Renal cortex interstitium (tissue), 15 donors: ENCODE measurements at places on chromosomes 2 and 18. TPM values are rescaled to one million over a fixed set of nuclear protein-coding genes. Genes with fewer than 3 reads are reported as not detected.

AFF3 gene
- 22.1 TPM for polyA plus RNA-seq

CFAP65 gene
- polyA plus RNA-seq = 0.37 TPM

POMC gene
- polyA plus RNA-seq = 8.4 TPM

OTOS gene
- 0.36 TPM for polyA plus RNA-seq

CD8B gene
- polyA plus RNA-seq = 1.5 TPM

TEKT4 gene
- 0.06 TPM for polyA plus RNA-seq

CPLX4 gene
- 0.23 TPM for polyA plus RNA-seq

ALKAL2 gene
- polyA plus RNA-seq = 6.6 TPM

RNF149 gene
- polyA plus RNA-seq = 40.3 TPM

REEP1 gene
- polyA plus RNA-seq = 3.5 TPM

SGPP2 gene
- 19.3 TPM for polyA plus RNA-seq

HAAO gene
- polyA plus RNA-seq = 41.5 TPM

CRYBA2 gene
- not detected for polyA plus RNA-seq

CFC1 gene
- not detected for polyA plus RNA-seq

NRP2 gene
- polyA plus RNA-seq = 53.4 TPM

KCNS3 gene
- 5.4 TPM for polyA plus RNA-seq

MOCOS gene
- polyA plus RNA-seq = 1.8 TPM

NT5DC4 gene
- 0.37 TPM for polyA plus RNA-seq

EXOC6B gene
- 22.7 TPM for polyA plus RNA-seq

ANKMY1 gene
- 10.5 TPM for polyA plus RNA-seq

ABCG8 gene
- 0.75 TPM for polyA plus RNA-seq

SLC4A3 gene
- 6.2 TPM for polyA plus RNA-seq

LOXHD1 gene
- 0.53 TPM for polyA plus RNA-seq

HOXD1 gene
- polyA plus RNA-seq = 10.4 TPM

STON1 gene
- 31.6 TPM for polyA plus RNA-seq

SKOR2 gene
- polyA plus RNA-seq = not detected

CROCC2 gene
- polyA plus RNA-seq = 0.05 TPM

SULT1C4 gene
- polyA plus RNA-seq = 65.9 TPM
